ENCODE measurements at places on chromosomes 2 and 18. TPM values are rescaled to one million over a fixed set of nuclear protein-coding genes. Genes with fewer than 3 reads are reported as not detected.

DNA sequence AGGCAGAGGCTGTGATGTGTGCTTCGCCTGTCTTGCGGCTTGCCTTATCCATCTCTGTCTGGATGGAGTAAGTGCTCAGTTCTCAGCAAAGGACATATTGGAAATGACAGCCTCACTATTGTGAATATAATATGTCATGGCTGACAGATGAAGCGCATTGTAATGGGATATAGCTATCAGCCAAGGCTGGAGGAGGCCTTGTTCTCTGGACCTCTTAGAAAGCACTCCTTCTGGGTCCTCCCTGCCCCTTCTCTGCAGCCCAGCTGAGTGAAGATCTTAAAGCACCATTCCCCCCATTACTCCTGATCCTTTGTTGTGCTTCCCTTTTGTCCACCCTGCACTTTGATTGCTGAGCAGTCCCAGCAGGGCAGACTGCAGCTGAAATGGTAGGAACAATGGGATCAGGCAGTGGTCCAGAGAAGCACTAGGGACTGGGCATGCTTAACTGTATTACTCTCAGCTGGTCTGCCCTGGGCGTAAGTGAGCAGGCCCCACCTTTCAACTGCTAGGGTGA is 265.3 kb downstream of the SETBP1 start:
- no peak for DNase-seq

DNA sequence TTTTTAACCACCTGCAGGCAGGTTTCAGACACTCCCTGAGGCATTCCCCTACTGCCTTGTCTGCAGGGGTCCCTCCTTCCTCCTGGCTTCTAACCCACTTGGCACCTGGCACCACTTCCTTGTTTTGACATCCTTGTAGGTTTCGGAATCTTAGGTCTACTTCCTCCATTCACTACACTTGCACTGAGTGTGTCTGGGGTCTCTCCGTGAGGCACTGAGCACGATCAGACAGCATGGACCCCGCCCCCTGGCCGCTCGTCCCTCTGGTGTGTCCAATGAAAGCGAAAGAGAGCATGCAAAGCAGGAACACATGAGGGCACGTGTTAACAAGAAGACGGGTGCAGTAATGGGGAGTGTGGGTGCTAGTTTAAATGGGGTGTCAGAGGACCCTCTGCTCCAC is 63.8 kb downstream of the HAUS1 start:
- DNase-seq, result peak; percentile 7

- no peak for DNase-seq
Observed at GRCh38 chr2:216650626-216651257, 17.5 kb downstream of the IGFBP2 start.

- DNase-seq, result no peak
Observed at GRCh38 chr2:53786352-53786704, 425 bp downstream of the ASB3 start.

DNA sequence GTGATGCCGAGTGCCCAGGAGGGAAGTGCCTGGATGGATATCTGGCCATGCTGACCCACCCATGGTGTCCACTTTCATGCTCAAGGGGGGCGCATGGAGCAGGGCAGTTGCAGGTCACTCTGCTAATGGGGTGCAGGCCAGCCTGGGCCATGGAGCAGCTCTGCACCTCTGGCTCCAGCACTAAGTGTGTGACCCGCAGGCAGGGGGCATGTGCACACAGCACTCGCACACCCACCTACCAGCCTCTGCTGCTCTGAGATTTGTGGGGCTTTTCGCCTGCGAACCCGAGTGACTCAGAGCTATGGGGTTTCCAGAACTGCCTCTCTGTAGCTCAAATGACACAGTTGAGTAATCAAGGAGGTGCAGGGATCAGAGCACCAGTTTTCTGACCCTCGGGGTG is 66.2 kb downstream of the CYP26B1 start:
- no peak for DNase-seq

- DNase-seq, result no peak
Observed at GRCh38 chr2:134324947-134325346, 71.1 kb downstream of the MGAT5 start.

- DNase-seq, result no peak
Observed at GRCh38 chr18:22163416-22164161, 5.8 kb upstream of the GATA6 start.

DNA sequence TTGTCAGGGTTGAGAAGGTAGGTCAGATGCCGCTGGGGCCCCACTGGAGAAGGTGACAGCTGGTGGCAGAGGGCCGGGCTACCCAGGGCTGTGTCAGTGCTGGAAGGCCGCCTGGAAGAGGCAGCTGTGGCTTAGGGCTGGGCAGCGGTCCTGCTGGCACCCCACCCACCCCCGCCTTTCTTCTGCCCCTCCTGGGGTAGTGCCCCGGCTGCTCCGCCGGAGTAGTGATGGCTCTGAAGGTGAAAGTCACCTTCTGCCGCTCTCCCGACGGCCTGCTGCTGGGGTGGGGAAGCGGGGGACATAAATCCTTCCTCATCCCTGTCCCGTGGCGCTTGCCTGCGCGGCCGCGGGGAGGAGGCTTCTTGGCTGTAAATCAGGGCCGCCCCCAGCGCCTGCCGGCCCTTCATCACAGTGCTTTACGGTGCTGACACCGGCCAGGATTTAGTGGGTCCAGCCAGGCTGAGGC is 332.2 kb downstream of the DYSF start:
- no peak for DNase-seq

GRCh38 chr2:159290289-159290907 is 3.9 kb upstream of the WDSUB1 start:
- DNase-seq, result no peak

Gene ZAP70
- total RNA-seq, result 3.5 TPM

Gene CHRNG
- not detected for total RNA-seq

Gene TPO
- total RNA-seq, result 3.4 TPM

Gene ACSL3
- 62.4 TPM for total RNA-seq

Gene AFF3
- 4.9 TPM for total RNA-seq

Gene FZD7
- total RNA-seq, result 2.6 TPM
